ENCODE measurements at places on chromosomes 12 and 14.

- H3K4me3 ChIP-seq: no peak overlapping the region
- H3K27me3 ChIP-seq: no peaks in the 10 kb centered on the region
- H3K4me1 ChIP-seq: peaks cover 10% of the 10 kb centered on the region
- no peak for DNase-seq
- H3K36me3 ChIP-seq: peaks cover 96% of the 10 kb centered on the region
Observed at GRCh38 chr12:105164068-105164467, 56.5 kb downstream of the WASHC4 start.

DNA sequence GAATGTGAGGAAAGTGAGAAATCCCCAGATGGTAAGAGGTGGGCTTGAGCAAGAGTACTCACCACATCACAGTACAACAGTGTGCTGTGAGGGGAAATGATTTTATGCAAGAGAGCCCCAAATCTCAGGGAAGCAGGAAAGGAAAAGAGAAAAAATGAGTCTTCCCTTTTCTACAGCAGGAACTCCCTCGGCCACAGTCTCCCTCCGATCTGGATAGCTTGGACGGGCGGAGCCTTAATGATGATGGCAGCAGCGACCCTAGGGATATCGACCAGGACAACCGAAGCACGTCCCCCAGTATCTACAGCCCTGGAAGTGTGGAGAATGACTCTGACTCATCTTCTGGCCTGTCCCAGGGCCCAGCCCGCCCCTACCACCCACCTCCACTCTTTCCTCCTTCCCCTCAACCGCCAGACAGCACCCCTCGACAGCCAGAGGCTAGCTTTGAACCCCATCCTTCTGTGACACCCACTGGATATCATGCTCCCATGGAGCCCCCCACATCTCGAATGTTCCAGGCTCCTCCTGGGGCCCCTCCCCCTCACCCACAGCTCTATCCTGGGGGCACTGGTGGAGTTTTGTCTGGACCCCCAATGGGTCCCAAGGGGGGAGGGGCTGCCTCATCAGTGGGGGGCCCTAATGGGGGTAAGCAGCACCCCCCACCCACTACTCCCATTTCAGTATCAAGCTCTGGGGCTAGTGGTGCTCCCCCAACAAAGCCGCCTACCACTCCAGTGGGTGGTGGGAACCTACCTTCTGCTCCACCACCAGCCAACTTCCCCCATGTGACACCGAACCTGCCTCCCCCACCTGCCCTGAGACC lies 7.8 kb downstream of the ATN1 start:
- no peak overlapping the region for H3K4me3 ChIP-seq
- H3K36me3 ChIP-seq: peaks cover 55% of the 10 kb centered on the region
- no peaks in the 10 kb centered on the region for H3K27me3 ChIP-seq
- peaks cover 89% of the 10 kb centered on the region for H3K4me1 ChIP-seq
- no peak for DNase-seq
- H3K27ac ChIP-seq: peak overlapping the region; percentile 91

GRCh38 chr12:112868459-112869041 lies 38.2 kb upstream of the OAS1 start:
- H3K4me1 ChIP-seq: no peaks in the 10 kb centered on the region
- H3K36me3 ChIP-seq: no peaks in the 10 kb centered on the region
- H3K27me3 ChIP-seq: peaks cover 44% of the 10 kb centered on the region
- H3K4me3 ChIP-seq: no peak overlapping the region

GRCh38 chr12:8887285-8887715 lies 27.0 kb upstream of the PHC1 start:
- no peaks in the 10 kb centered on the region for H3K4me1 ChIP-seq
- no peaks in the 10 kb centered on the region for H3K27me3 ChIP-seq
- DNase-seq: no peak
- H3K4me3 ChIP-seq: no peak overlapping the region
- no peaks in the 10 kb centered on the region for H3K36me3 ChIP-seq

All from esophagus muscularis mucosa (tissue), 4 donors.